ENCODE measurements at places on chromosomes 3 and 15. TPM values are rescaled to one million over a fixed set of nuclear protein-coding genes. Genes with fewer than 3 reads are reported as not detected.

Gene VIPR1
- 6.1 TPM for total RNA-seq

Gene FOXB1
- total RNA-seq, result not detected

Gene PCSK6
- total RNA-seq, result 0.40 TPM

Gene CCR5
- total RNA-seq, result not detected

Gene GADL1
- not detected for total RNA-seq

Gene GOLGA8T
- not detected for total RNA-seq

Gene IL17RD
- total RNA-seq, result 5.1 TPM

Gene UCN2
- total RNA-seq, result 3.4 TPM

Gene RASGRP1
- total RNA-seq, result not detected

Gene TRIM42
- total RNA-seq, result not detected

Gene SLC6A1
- 2.3 TPM for total RNA-seq

Gene TMC3
- not detected for total RNA-seq

Gene SLCO2A1
- 0.82 TPM for total RNA-seq

Gene P2RY13
- not detected for total RNA-seq

GRCh38 chr3:71726146-71726545 is 944 bp upstream of the EIF4E3 start:
- H3K27me3 ChIP-seq, result peaks cover 15% of the 10 kb centered on the region
- peaks cover 11% of the 10 kb centered on the region for H3K4me1 ChIP-seq
- peak overlapping the region; percentile 73 for H3K4me3 ChIP-seq

GRCh38 chr3:151460774-151461450 is at the start of gene IGSF10:
Gene IGSF10, minus strand, starts transcription at chr3:151461061. Its CDS starts 2,352 bp downstream, at chr3:151458709.
- H3K27ac ChIP-seq, result no peak within 1 kb of the TSS
- peak within 1 kb of the TSS; percentile 59 for H3K4me3 ChIP-seq
- peaks cover 32% of the 10 kb centered on the region for H3K27me3 ChIP-seq
- DNase-seq, result no peak
- peaks cover 9% of the 10 kb centered on the region for H3K4me1 ChIP-seq

- no peak overlapping the region for H3K4me3 ChIP-seq
- H3K27ac ChIP-seq, result no peak overlapping the region
- H3K4me1 ChIP-seq, result peaks cover 9% of the 10 kb centered on the region
- H3K27me3 ChIP-seq, result no peaks in the 10 kb centered on the region
These were observed 13.6 kb upstream of the DENND6A start for GRCh38 chr3:57706462-57706861.

GRCh38 chr3:45127130-45127822 is 18.9 kb downstream of the CDCP1 start:
- H3K27me3 ChIP-seq, result no peaks in the 10 kb centered on the region
- peaks cover 38% of the 10 kb centered on the region for H3K4me1 ChIP-seq
- H3K27ac ChIP-seq, result no peak overlapping the region

GRCh38 chr3:14363991-14364390 is 38.4 kb upstream of the SLC6A6 start:
- H3K27ac ChIP-seq, result peak overlapping the region; percentile 70
- H3K27me3 ChIP-seq, result no peaks in the 10 kb centered on the region
- H3K4me3 ChIP-seq, result no peak overlapping the region
- no peak for DNase-seq
- H3K36me3 ChIP-seq, result no peaks in the 10 kb centered on the region
- H3K4me1 ChIP-seq, result peaks cover 48% of the 10 kb centered on the region

- no peak overlapping the region for H3K4me3 ChIP-seq
- H3K36me3 ChIP-seq, result no peaks in the 10 kb centered on the region
- H3K27ac ChIP-seq, result no peak overlapping the region
These were observed 822.7 kb upstream of the SEMA6D start for GRCh38 chr15:46894644-46895043.

- H3K27ac ChIP-seq, result no peak overlapping the region
- H3K27me3 ChIP-seq, result no peaks in the 10 kb centered on the region
- no peaks in the 10 kb centered on the region for H3K36me3 ChIP-seq
- no peak overlapping the region for H3K4me3 ChIP-seq
These were observed 301.0 kb upstream of the LYSMD4 start for GRCh38 chr15:100034191-100034590.

- no peak overlapping the region for H3K27ac ChIP-seq
- no peak overlapping the region for H3K4me3 ChIP-seq
- no peaks in the 10 kb centered on the region for H3K4me1 ChIP-seq
- no peaks in the 10 kb centered on the region for H3K27me3 ChIP-seq
- DNase-seq, result no peak
These were observed 29.8 kb downstream of the ERICH6 start for GRCh38 chr3:150673966-150674365.

- no peaks in the 10 kb centered on the region for H3K36me3 ChIP-seq
- H3K4me1 ChIP-seq, result peaks cover 3% of the 10 kb centered on the region
- peaks cover 4% of the 10 kb centered on the region for H3K27me3 ChIP-seq
These were observed 27.0 kb upstream of the IREB2 start for GRCh38 chr15:78411061-78411460.

DNA sequence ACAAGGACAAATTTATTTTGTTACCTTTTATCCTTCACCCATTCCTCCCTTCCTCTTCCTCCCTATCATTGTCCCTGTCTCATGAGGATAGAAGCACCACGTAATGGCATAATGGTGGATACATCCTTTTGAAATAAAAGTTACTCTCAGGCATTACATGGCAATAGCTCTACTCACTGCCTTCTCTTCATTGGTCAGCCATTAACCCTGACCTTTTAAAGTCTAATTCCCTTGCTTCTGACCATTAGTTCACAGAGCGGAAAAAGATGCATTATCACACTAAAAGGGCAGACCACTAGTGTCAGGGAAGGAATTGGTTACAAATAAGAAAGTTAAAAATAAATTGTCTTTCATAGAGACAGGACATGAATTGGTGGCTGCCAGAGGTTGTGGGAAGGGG is 54.6 kb upstream of the EIF1B start:
- no peak overlapping the region for H3K4me3 ChIP-seq
- no peaks in the 10 kb centered on the region for H3K4me1 ChIP-seq
- H3K27me3 ChIP-seq, result peaks cover 3% of the 10 kb centered on the region
- H3K27ac ChIP-seq, result no peak overlapping the region
- DNase-seq, result no peak

DNA sequence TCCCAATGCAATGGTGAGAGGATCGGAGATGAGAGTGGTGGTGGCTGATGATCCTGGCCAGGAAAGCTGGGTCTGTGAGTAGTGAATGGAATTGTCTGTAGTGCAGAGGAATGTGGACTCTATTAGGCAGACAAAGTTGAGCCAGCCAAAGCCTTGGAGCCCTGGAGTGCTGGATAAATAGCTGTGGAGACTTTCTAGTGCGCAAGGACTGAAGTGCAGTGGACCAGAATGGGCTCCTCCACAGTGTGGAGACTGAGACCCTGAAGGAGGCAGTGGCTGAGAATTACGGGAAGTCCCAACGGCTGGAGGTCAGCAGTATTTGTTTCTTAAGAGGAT is 874 bp downstream of the ZNF662 start:
- no peaks in the 10 kb centered on the region for H3K4me1 ChIP-seq
- H3K4me3 ChIP-seq, result no peak overlapping the region
- no peaks in the 10 kb centered on the region for H3K36me3 ChIP-seq
- no peak for DNase-seq
- H3K27ac ChIP-seq, result no peak overlapping the region

- no peaks in the 10 kb centered on the region for H3K27me3 ChIP-seq
- peaks cover 9% of the 10 kb centered on the region for H3K36me3 ChIP-seq
- DNase-seq, result no peak
- H3K4me1 ChIP-seq, result peaks cover 33% of the 10 kb centered on the region
- no peak overlapping the region for H3K4me3 ChIP-seq
- H3K27ac ChIP-seq, result no peak overlapping the region
These were observed 32.3 kb upstream of the OCA2 start for GRCh38 chr15:28131400-28131799.

GRCh38 chr3:52052831-52053306 is 3.5 kb downstream of the DUSP7 start:
- DNase-seq, result no peak
- peak overlapping the region; percentile 95 for H3K27ac ChIP-seq
- H3K27me3 ChIP-seq, result no peaks in the 10 kb centered on the region
- H3K36me3 ChIP-seq, result peaks cover 19% of the 10 kb centered on the region
- H3K4me3 ChIP-seq, result peak overlapping the region; percentile 84

DNA sequence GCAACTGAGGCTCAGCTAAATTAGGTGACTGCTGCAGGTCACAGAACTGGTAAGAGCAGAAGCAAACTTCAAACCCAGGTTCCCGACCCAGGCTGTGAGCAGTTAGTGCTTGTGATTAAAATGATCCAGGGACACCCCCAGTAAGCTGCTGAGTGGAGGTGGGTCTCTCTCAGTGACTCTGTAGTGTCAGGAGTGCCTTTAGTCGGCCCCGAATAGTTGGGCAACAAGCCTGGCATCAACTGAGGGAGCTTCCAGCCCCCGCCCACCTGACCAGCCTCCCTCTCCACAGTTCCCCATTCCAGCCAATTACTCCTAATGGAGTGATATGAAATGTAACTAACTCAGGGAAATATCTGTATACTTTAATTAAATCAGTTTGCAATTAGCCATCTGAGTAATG is 168.0 kb upstream of the SMAD3 start:
- no peak overlapping the region for H3K27ac ChIP-seq
- H3K27me3 ChIP-seq, result no peaks in the 10 kb centered on the region
- no peak for DNase-seq
- no peak overlapping the region for H3K4me3 ChIP-seq
- H3K4me1 ChIP-seq, result peaks cover 31% of the 10 kb centered on the region

- no peaks in the 10 kb centered on the region for H3K36me3 ChIP-seq
- H3K4me1 ChIP-seq, result no peaks in the 10 kb centered on the region
- H3K27ac ChIP-seq, result no peak overlapping the region
- DNase-seq, result no peak
These were observed 39.1 kb downstream of the COL6A5 start for GRCh38 chr3:130384476-130385025.

- no peaks in the 10 kb centered on the region for H3K27me3 ChIP-seq
- H3K4me1 ChIP-seq, result no peaks in the 10 kb centered on the region
- no peak for DNase-seq
- H3K27ac ChIP-seq, result no peak overlapping the region
- H3K4me3 ChIP-seq, result no peak overlapping the region
- H3K36me3 ChIP-seq, result no peaks in the 10 kb centered on the region
These were observed 231.4 kb downstream of the CDIN1 start for GRCh38 chr15:36810656-36811449.

DNA sequence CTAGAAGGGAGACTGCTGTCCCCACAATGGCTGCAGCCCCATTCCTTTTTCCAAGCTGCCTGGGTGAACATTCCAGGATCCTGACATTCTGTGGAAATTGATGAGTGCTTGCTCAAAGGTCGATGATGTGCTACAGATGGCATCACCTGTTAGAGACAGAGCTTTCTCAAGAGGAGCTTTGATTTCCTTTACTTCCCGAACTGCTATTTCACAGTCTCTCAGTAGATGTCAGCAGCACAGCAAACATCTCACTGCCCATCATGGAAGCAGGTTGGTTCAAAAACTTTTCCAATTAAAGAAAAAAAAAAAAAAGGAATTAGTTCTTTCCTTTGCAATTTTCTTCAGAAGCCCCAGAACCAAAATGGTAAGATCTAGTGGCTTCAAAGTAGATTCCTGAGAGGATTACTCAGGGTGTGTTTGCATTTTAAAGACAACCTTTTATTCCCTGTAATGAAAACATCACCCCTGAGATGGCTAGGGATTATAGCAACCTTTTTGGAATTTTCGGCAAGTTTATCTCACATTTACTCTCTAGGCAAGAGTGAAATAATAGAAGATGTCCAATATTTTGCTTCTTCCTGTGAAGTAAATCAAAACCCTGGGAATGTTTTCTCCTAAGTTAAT is 44.8 kb downstream of the POLR2M start:
- no peak for DNase-seq
- no peaks in the 10 kb centered on the region for H3K4me1 ChIP-seq
- H3K36me3 ChIP-seq, result peaks cover 3% of the 10 kb centered on the region
- H3K4me3 ChIP-seq, result no peak overlapping the region
- peaks cover 17% of the 10 kb centered on the region for H3K27me3 ChIP-seq
- no peak overlapping the region for H3K27ac ChIP-seq

GRCh38 chr3:121997372-121997771 is 24.7 kb downstream of the ILDR1 start:
- peaks cover 11% of the 10 kb centered on the region for H3K4me1 ChIP-seq
- peaks cover 2% of the 10 kb centered on the region for H3K27me3 ChIP-seq
- no peak overlapping the region for H3K27ac ChIP-seq
- no peaks in the 10 kb centered on the region for H3K36me3 ChIP-seq

GRCh38 chr15:64185146-64185911 is 22.5 kb upstream of the PPIB start:
- no peak overlapping the region for H3K27ac ChIP-seq
- H3K4me1 ChIP-seq, result peaks cover 3% of the 10 kb centered on the region
- no peaks in the 10 kb centered on the region for H3K27me3 ChIP-seq
- no peak for DNase-seq
- no peak overlapping the region for H3K4me3 ChIP-seq

DNA sequence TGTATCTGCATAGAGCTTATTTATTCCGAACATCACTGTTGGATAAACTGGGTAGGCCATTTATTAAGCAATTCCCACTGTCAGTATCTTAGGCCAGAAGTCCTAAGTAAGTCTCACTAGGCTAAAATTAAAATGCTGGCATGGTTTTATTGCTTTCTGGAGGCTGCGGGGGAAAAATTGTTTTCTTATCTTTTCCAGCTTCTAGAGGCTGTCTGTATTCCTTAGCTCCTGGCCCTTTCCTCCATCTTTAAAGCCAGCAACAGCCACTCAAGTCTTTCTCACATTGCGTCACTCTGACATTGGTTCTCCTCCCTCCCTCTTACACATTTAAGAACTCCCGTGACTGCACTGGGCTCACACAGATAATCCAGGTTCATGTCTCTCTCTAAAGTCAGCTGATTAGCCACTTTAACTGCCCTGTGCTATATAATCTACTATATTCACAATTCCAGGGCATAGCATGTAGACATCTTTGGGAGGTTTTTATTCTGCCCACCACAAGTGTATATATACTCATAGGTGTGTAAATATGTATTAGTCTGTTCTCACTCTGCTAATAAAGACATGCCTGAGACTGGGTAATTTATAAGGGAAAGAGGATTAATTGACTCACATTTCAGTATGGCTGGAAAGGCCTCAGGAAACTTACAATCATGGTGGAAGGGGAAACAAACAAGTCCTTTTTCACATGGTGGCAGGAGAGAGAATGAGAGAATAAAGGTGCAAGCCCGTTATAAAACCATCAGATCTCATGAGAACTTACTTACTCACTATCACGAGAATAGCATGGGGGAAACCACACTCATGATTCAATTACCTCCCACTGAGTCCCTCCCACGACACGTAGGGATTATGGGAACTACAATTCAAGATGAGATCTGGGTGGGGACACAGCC is 113.5 kb upstream of the SLC7A14 start:
- peaks cover 33% of the 10 kb centered on the region for H3K4me1 ChIP-seq
- no peak for DNase-seq
- H3K27ac ChIP-seq, result no peak overlapping the region
- H3K4me3 ChIP-seq, result no peak overlapping the region
- no peaks in the 10 kb centered on the region for H3K36me3 ChIP-seq

DNA sequence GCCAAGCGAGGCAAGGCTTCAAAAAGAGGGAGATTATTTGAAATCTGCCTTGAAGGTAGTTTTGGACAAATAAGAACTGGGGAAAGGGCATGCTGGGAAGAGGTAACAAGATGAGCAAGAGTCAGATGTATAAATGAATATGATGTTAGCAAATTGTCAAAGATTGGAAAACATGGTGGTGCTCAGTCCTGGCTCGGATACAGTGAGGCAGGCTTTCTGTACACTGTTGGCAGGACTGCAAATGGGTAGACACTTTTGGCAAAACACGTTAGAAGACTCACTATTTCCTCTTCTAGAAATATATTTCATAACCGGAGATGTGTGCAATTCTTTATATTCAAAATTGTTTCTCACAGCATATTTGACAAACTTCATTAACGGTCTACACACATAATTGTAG is 429.9 kb downstream of the IL5RA start:
- no peak overlapping the region for H3K4me3 ChIP-seq
- H3K36me3 ChIP-seq, result no peaks in the 10 kb centered on the region
- H3K4me1 ChIP-seq, result no peaks in the 10 kb centered on the region
- H3K27me3 ChIP-seq, result no peaks in the 10 kb centered on the region
- H3K27ac ChIP-seq, result no peak overlapping the region
